ENCODE measurements at places on chromosomes 5 and 9.

DNA sequence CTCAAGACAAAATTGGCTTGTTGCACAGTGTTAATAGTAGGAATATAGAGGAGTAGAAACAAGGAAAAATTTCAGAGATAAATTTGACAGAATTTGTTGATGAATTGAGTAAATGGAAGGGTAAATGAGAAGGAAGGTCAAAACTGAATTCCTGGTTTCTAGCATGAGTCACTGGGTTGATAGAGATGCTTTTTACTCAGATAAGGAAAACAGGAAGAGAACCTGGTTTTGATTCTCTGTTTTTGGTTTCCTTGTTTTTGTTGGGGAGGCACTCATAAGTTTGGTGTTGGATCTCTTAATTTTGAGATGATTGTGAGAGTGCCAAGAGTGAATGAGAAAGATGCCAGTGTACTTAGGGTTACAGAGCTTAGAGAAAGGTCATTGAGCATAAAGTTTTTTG, 7.1 kb downstream of the LRRC70 start:
- no peak for DNase-seq

GRCh38 chr5:136169218-136169617, 23.7 kb downstream of the SMIM32 start:
- no peak for DNase-seq

- DNase-seq = no peak
Measured at GRCh38 chr5:180598316-180598701, 7.0 kb upstream of the SCGB3A1 start.

DNA sequence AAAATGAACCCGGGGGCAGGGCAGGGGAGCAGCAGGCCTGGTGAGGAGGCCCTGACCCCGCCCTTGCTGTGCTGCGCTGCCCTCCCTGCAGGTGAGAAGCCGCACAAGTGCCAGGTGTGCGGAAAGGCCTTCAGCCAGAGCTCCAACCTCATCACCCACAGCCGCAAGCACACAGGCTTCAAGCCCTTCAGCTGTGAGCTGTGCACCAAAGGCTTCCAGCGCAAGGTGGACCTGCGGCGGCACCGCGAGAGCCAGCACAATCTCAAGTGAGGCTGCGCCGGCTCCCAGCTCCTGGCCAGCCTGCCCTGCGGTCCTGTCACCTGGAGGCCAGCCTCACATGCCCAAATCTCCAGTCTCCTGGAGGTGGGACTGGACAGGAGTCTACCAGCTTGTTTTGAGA, 12.3 kb downstream of the GFI1B start:
- DNase-seq = no peak

DNA sequence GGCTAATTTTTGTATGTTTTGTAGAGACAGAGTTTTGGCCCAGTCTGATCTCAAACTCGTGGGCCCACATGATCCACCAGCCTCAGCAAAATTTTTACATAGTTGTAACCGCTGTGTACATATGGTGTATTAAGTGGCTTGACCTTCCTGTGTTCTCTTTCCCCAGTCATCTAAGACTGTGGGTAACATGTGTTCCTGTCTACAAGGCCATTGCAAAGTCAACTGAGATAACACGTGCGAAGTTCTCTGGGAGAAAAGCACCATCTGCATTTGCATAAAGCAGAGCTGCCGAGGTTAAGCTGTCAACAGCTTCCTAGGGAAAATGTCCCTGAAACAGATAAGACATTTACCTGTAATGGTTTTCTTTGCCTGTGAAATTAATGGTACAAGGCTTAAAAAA, 273.7 kb downstream of the FANCC start:
- DNase-seq = no peak

GRCh38 chr9:94176608-94177007, 82.5 kb upstream of the ZNF169 start:
- DNase-seq = no peak

GRCh38 chr5:143880178-143880577, 68.2 kb downstream of the HMHB1 start:
- DNase-seq = no peak

DNA sequence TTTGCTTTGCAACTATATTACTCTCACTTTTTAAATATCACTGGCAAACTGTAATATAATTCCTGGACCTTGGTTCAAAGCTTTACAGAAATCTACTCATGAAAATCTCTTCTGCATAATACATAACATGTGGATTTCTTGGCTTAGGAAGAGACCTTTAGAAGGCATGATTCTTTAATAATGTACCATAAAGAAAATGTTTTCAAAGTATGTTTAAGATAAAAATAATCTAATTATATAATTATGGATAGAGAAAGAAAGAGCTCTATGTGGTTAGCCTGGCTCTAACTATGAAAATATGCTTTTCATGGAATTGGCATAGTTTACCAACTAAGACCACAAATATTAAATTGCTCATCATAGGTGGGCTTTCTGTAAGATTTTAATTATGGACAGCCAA, 817.8 kb downstream of the TLE1 start:
- DNase-seq = no peak
